AG08395 (cell line): ENCODE measurements at places on chromosomes 2 and 18.

GRCh38 chr2:108621087-108621559 is 86.9 kb downstream of the LIMS1 start:
- DNase-seq: no peak

- DNase-seq: peak; percentile 42
Measured at GRCh38 chr2:138373993-138374408, 127.6 kb upstream of the SPOPL start.

DNA sequence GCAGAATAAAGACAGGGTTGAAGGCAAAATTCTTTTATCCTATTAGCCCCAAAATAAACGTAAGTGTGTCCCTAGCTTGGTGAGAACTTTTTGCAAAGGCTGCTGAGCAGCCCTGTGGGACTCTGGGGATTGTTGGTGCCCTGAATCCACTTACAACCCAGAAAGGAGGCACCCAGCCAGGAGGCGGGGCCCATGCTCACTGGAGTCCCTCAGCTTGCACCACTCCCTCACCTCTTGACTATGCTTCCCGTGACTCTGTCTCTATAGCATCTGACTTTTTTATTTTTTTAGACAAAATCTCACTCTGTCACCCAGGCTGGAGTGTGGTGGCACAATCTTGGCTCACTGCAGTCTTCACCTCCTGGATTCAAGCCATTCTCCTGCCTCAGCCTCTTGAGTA is 15.8 kb upstream of the COL6A3 start:
- DNase-seq: no peak

DNA sequence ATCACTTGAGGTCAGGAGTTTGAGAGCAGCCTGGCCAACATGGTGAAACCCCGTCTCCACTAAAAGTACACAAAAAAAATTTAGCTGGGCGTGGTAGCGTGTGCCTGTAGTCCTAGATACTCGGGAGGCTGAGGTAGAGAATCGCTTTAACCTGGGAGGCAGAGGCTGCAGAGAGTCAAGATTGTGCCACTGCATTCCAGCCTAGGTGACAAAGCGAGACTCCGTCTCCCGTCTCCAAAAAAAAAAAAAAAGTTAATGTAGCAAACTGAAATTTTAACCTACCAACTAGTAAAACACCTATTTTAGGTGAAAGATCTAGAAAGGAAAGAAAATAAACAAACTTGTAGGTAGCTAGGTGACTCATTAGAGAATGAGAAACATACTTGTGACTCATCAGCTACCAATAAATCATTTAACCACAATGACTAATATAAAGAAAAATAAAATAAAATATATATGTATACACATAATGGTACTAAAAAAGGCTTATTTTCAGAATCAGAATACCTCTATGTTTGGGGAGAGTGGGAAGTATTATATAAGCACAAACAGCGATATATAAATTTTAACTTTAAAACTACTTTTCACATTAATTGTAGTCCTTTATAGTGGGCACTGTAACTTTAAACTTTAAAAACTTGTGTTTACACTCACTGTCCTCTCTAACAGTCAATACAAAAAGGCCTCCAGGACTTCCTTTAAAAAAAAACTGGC is 36.6 kb downstream of the DARS1 start:
- peak; percentile 41 for DNase-seq

GRCh38 chr2:9771481-9772017 is 71.7 kb upstream of the TAF1B start:
- peak; percentile 96 for DNase-seq

DNA sequence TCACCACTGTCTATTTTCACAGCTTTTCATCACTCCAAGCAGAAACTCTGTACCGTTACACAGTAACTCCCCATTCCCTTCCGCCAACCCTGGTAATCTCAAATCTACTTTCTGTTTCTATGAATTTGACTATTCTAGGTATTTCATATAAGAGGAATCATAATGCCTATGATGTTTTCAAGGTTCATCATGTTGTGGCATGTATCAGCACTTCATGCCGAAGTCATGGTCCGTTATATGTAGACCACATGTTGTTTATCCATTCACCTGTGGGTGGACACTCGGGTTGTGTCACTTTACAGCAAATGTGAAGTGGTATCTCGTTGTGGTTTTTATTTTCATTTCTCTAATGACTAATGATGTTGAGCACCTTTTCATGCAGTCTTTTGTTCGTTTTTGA is 21.6 kb downstream of the CPSF3 start:
- no peak for DNase-seq

DNA sequence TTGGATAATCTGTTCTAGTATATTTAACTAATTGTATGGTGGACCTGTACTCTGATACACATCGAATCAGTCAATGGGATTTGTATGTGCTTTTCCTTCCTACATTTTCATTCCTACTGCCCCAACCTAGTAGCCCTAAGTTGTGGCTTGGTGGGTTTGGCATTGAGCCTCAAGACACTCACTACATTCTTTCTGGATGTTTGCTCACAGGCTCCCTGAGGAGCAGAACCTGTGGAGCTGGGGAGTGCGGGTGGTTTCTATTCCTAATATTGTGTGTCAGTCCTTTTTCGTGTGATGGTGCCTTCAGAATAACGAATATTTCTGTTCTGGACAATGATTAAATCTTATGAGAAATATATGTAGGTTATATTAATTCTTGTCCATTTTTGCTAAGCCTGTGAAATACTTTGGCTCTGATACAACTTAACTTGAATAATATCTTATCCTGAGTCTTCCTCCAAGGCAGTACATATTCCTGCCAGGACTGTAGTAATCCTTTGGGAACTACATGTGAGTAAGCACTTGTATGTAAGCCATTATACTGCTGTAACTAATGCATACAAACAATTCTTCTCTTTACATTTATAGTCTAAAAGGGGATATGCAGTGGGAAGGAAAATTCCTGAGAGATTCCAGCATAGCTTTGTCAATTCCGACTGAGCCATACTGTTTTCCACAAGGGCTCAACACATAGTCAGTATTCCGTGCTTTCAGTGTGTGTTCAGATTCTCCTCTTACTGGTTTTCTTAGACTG is 150.6 kb downstream of the AGPS start:
- peak; percentile 78 for DNase-seq

DNA sequence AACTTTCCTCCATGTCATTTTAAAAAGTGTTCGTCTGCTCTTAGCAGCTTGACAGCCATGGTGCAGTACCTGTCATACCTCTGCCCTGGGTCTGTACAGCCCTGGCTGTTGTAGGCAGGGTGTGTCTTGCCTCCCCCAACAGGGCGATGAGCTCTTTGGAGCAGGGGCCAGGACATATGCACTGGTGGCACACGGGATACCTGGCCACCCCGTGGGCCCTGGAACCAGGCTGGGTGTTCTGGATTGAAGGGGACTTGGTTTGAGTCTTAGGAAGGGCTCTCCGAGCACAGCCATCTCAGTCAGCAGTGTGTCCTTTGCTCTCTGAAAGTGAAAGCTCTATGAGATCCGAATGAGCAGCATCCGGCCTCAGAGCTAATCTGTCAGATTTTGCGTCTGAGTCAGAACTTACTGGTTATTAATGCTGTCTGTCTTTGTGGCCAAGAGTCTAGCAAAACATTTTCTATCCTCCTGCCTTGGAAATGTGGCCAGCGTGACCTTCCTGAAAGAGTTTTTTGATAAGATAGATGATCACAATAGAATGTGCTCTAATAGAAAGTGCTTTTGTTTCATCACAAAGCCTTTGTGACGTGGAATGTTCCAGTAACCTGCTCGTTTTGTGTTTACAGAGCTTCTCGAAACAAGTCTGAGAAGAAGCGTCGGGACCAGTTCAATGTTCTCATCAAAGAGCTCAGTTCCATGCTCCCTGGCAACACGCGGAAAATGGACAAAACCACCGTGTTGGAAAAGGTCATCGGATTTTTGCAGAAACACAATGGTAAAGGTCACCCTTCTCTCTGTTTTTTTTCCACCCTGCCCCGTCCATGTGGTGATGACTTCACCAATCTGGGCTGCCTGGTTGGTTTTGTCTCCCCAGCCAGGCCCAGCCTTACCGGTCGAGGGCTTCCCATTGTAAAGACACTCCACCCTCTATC is 77.3 kb upstream of the RPL31 start:
- DNase-seq: peak; percentile 70

- DNase-seq: no peak
Measured at GRCh38 chr18:35682281-35682867, 100.8 kb downstream of the GALNT1 start.

DNA sequence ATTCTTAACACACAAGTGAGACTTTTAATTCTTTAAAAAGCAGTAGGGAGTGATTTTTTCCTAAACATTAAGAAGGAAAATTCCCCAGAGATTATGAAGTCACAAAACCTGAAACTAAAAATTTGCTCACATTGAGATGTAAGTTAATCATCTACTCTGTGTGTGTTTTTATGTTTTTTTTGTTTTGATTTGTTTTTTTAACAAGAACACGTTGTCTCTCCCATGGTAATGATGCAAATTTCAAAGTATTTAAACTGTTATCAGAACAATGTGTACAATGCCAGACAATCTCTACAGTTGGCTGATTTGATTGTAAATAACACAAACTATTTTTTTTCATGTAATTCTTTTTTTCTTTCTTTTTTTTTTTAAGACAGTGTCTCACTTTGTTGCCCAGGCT is 71.5 kb downstream of the COLEC12 start:
- DNase-seq: no peak

- no peak for DNase-seq
Measured at GRCh38 chr2:128520340-128520739, 201.7 kb upstream of the HS6ST1 start.

DNA sequence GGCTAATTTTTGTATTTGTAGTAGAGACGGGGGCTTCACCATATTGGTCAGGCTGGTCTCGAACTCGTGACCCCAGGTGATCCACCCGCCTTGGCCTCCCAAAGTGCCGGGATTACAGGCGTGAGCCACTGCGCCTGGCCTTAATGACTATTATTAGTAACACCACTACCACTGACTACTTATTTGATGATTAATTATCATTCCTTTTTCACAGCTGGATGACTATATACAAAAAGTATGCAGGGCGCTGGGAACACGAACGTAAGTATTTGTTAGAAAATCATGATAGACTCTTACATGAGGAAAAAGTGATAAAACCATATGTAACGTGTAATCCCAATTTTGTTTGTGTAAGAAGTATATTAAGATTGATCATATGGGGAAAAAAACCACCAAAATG is 21.6 kb downstream of the DARS1 start:
- no peak for DNase-seq

GRCh38 chr2:115484486-115484885 is 1042.0 kb downstream of the DPP10 start:
- no peak for DNase-seq

DNA sequence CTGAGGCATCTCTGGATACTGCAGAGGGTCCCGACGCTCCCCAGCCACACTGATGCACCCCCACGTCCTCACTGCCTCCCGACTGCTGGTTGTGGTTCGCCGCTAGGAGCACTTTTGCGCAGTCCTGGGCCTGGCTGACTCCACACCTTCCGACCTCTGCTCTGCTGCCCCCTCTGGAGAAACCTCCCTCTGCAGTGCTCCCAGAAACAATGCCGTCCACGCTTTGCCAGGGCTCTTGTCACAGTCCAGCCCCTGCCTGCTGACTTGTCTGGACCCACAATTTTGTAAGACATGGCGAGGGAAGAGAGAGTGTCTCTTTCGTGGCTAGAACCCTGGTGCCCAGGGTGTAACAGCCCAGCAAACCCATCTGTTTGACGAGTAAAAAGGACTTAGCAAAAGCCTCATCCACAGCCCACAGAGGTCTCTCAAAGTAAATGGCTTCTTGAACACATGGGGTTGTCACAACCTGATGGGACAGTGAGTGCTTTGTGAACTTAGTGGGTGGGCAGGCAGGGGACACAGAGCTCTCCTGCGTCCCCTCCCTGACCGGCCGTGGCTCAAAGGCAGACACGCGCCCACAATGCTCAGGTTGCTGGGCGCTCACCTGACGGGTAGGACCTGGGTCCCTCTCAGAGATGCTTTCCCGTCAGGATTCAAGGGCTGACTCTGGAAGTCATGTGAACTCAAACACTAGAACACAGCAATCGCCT is 4.0 kb downstream of the COPS9 start:
- DNase-seq: no peak

GRCh38 chr2:239836021-239836765 is 188.9 kb downstream of the NDUFA10 start:
- DNase-seq: no peak

DNA sequence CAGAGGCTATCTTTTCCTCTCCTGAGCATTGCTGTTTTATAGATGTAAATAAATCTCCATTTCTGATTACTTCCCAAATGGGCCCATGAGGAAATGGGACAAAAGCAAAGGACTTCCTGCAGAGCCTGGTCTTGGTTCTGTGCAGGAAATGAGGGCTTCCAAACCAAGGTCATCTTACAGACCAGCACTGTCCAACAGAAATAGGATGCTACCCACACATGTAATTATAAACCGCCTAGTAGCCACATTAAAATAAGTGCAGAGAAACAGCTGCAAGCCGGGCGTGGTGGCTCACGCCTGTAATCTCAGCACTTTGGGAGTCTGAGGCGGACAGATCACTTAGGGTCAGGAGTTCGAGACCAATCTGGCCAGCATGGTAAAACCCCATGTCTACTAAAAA is 6.2 kb downstream of the TTL start:
- no peak for DNase-seq
